ENCODE measurements at places on chromosomes 5 and 9.

- peak; percentile 24 for DNase-seq
Measured at GRCh38 chr5:146426853-146427618, 20.1 kb upstream of the TCERG1 start.

GRCh38 chr5:53360811-53361210, 119.6 kb upstream of the FST start:
- no peak for DNase-seq

- DNase-seq, result no peak
Measured at GRCh38 chr9:135983208-135984071, 22.3 kb upstream of the UBAC1 start.

DNA sequence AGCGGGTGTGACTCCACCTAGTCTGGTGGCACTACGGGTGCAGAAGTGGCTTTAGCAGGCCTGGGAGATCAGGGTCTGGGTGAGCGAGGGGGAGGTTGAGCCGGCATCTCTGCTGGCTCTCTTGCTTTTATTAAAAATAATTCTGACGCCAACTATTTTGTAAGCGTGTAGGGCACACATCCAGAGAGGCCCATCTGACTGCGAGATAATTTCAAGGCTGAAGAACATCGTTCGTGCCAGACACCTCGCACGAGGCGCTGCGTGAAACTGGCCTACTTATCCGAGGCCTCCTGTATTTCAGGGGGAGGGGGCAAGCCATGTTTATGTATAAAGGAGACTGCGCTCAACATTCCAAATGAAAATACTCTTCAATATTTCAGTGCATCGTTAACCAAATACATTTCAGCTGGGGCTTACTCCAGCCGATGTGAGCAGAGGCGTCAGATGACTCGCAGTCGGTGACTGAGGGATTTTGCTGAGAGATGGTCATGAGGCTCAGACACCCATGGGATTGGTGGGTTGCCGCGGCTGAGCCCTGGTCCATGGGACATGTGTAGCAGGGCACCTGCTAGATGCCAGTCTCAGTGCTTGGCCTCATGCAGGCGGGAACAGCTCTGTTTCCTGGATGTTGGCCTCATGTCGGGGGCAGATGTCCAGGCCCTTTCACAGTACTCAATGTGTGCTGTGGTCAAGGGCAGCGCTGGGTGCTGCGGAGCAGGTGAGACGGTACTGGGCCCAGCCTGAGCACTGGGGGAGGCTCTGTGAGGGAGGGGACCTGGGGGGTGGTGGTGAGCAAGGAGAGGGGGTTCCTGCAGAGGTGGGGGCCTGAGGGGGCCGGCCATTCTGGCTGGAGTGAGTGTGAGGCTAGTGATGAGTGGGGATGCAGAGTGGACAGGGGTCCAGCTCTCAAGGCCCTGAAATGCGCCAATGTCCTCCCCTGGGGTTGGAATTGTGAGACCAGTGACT, 201.5 kb downstream of the DAB2IP start:
- no peak for DNase-seq

GRCh38 chr5:55657443-55657842, 54.7 kb downstream of the SLC38A9 start:
- no peak for DNase-seq

All from NCI-H1092 treated with DMSO at 0.1 percent for 48 hours (cell line).